Activated naive CD8-positive, alpha-beta T cell treated with anti-CD3 and anti-CD28 coated beads for 36 hours (primary cell): ENCODE measurements at places on chromosomes 2 and 18. TPM values are rescaled to one million over a fixed set of nuclear protein-coding genes. Genes with fewer than 3 reads are reported as not detected.

PIEZO2 gene
- not detected for total RNA-seq

ITPRIPL1 gene
- total RNA-seq, result 46.0 TPM

MAL gene
- total RNA-seq, result 50.8 TPM

IL36RN gene
- total RNA-seq, result not detected

VIT gene
- not detected for total RNA-seq

ZNF521 gene
- total RNA-seq, result not detected

GRCh38 chr2:74099271-74099670 is 48.4 kb downstream of the BOLA3 start:
- no peak for DNase-seq

- DNase-seq, result no peak
Observed at GRCh38 chr2:177147834-177148445, 64.7 kb upstream of the HNRNPA3 start.

DNA sequence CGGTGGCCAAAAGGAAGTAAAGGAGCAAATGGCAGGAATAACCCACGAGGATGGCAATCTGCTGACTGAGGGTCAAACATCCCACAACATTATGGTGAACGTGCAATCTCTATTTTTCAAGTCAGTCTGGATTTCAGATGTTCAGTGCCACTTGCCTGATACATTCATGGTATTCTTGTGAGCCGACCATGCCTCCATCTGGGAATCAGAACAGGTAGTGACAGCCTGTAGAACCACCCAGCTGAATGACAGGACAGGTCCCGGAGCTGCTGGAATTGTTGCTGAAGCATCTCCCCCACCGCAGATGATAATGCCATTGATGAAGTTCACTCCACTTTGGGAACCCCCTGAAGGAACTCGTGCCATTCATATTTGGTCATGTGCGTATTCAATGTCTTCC is 123.2 kb downstream of the CAPN13 start:
- DNase-seq, result no peak
